Left cardiac atrium (tissue), 4 donors: ENCODE measurements at places on chromosomes 11 and 22. TPM values are rescaled to one million over a fixed set of nuclear protein-coding genes. Genes with fewer than 3 reads are reported as not detected.

Gene DNAJC4
- total RNA-seq: 49.2 TPM

Gene ZNF195
- 10.8 TPM for total RNA-seq

Gene POTEH
- not detected for total RNA-seq

Gene MLC1
- 0.29 TPM for total RNA-seq

Gene DERL3
- 5.8 TPM for total RNA-seq

Gene POLR2F
- 68.1 TPM for total RNA-seq

DNA sequence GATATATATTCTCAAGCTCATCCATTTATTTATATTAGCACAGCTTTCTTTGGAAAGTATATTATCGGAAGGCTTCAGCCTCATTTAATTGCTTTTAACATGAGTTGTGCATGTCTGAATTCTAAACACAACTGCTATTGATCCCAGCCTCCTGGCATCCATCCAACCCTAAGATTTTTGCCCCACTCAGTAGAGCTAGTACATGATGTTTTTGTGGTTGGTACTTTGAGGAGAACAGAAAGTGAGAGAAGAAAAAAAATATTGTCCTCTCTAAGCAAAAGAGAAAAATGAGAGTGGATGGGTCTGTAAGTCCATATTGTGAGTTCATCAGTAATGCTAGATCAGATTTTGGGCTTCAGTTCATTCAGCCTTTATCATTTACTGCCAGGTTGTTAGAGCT, 198.7 kb downstream of the DDX10 start:
- no peak for DNase-seq

DNA sequence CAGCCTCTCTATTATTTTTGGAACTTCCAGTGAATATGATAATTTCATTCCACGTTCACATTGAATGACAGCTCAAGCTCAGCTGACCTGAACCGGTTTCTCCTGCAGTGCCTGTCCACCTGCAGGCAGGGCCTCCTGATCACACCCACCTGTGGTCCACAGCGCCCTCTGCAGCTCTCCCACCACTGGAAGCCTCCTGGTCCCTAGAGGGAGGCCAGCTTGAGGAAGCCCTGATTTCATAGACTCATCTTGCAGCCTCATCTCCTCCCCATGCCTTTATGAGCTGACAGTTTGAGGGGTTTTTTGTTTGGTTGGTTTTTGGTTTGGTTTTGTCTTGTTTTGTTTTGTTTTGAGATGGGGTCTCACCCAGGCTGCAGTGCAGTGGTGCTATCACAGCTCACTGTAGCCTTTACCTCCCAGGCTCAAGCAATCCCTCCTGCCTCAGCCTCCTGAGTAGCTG, 29.9 kb upstream of the MALAT1 start:
- no peak for DNase-seq

DNA sequence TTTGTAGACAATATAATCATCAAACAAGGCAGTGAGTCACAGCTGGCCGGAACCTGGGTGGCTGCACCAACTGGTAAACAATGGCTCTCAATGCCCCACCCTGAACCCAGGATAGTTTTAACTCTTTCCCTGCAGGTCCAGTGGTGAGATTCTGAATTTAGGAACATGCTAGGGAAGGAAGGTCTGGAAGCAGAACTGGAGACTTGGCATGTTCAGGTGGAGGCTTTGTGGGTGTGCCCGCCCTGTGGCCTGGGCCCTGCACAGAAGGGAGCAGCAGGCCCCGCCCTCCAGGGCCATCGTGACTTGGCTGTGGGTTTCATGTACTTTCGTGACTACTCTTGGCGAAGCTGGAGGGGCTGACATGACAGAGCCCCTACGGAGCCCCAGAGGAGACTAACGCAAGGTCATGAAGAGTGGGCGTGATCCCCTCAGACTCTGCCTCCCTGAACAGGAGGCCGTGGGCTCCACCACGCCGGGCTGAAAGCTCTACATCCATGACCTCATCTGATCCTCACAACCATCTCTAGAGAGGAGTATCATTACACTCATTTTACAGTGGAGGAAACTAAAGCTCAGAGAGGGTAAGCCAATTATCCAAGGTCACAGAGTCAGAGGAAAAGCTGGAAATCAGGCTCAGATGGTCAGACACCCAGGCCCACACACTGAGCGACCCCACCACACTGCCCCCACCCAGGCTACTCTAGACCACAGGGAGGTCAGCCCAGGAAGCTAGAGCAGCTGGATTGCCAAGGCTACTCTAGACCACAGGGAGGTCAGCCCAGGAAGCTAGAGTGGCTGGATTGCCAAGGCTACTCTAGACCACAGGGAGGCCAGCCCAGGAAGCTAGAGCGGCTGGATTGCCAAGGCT, 27.3 kb downstream of the MAFF start:
- DNase-seq: peak; percentile 68

GRCh38 chr11:282630-283360, 4.6 kb downstream of the NLRP6 start:
- DNase-seq: no peak

GRCh38 chr11:36094164-36094563, 150.3 kb downstream of the LDLRAD3 start:
- DNase-seq: no peak

GRCh38 chr22:49692499-49693225, 135.0 kb downstream of the BRD1 start:
- no peak for DNase-seq

GRCh38 chr11:45361551-45361950, 75.4 kb upstream of the SYT13 start:
- no peak for DNase-seq

DNA sequence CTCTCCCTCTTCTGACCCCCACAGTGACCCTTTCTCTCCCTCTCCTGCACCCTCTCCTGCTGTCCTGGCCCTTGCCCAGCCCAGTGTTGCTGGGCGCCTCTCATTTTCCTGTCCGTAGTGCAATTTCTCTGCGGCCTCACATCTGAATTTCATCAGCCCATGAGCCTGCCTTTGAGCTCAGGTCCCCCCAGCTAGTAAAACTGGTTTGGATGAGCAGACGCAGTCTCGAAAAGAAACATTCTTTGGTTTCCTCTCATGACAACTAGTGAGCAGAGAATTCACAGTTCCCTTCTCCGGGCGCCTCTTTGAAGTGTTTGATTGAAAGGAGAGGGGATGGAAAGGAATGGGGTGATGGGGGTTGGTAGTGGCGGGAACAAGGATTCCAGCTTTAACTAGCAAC, 126.0 kb upstream of the CADM1 start:
- no peak for DNase-seq

DNA sequence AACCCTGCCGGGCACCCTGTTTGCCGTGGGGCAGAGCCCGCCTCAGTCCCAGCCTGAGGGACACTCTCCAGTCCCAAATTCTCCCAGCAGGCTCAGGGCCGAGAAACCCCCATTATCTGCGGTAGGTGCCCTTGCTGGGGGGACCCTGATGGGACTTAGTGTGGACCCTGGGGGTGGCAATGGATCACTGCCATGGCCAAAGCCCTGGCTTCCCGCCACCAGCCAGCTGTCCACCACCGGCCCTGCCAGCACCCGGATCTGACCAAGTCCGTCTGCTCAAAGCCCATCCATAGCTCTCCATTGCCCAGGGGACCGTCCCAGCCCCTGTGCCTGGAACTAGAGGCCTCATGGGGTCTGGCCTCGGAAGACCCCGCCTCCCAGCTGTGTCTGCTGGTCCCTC, 24.4 kb downstream of the WNT7B start:
- no peak for DNase-seq

- DNase-seq: no peak
Observed at GRCh38 chr22:36871669-36872081, 10.9 kb downstream of the NCF4 start.

GRCh38 chr22:43401661-43402060, 10.2 kb upstream of the MPPED1 start:
- no peak for DNase-seq

DNA sequence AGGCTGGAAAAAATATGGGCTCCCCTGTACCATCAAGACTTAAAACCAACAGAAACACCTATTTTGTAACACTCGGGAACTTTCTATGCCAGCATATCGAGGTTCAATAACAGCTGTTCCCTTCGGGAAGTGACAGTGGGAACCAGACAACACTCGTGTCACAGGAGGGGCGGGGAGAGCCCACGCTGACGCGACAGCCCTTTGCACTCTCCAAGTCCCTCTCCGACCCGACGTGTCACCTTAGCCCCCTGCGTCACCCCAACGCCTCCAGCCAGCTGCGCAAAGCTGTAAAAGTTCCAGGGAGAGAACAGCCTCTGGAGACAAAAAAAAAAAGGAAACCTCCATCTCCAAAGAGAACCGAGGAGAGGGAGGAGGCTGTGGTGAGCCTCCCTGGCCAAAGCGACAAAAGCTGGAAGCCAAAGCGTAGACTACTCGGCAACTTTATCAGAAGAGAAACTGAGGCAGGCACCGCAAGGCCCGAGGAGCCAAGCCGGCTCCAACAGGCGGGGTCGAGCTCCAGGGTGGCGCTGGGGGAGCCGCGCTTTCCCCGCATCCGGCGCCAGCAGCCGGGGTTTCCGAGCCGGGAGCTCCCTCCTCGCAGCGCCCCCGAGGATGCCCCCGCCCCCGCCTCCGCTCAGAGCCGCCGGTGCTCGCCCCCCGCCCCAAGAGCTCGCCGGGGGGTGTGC, 751 bp downstream of the ARFGAP3 start:
- peak; percentile 80 for DNase-seq

GRCh38 chr11:42625757-42626665, 685.8 kb upstream of the API5 start:
- no peak for DNase-seq

DNA sequence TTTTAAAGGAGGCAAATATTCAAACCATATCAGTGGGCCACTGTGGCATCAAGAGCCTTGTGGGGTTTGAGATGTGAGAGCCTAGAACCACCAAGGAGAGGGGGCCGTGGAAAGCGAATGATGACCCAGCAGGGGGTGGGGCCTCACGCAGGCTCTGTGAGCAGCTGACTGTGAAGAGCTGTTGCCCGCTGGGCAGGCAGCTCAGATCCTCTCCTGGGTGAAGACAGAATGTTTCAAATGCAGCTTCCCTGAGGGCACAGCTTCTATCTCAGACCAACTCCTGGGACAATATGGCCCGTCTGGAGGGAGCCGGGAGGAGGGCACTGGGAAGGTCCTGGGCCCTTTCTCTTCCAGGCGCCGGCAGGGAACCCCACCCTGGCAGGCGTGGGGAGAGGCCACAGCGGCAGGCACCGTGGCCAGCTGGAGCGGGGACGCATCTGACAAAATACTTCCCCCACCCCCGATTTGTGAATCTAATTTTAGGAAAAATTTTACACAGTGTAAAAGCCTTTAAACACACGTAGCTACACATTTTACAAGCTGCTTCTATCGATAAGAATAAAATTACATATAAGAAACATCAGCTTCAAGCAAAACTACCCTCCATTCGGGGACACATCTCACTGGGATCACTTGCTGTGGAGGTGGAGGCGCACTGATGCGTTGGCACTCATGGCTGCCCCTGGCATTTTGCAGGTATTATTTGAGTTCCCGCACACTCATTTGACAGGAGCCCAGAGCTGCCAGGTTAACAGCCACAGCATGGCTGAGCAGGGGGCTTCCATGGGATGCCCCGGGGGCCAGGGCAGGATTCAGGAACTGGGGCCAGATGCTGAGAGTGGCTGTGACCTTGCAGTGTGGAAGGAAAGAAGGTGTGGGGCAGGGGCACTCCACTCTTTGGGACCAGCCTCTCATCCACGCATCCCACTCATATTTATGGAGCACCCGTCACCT, 40.3 kb downstream of the PARVG start:
- no peak for DNase-seq

- DNase-seq: no peak
Observed at GRCh38 chr11:32068134-32068870, 22.6 kb upstream of the RCN1 start.

DNA sequence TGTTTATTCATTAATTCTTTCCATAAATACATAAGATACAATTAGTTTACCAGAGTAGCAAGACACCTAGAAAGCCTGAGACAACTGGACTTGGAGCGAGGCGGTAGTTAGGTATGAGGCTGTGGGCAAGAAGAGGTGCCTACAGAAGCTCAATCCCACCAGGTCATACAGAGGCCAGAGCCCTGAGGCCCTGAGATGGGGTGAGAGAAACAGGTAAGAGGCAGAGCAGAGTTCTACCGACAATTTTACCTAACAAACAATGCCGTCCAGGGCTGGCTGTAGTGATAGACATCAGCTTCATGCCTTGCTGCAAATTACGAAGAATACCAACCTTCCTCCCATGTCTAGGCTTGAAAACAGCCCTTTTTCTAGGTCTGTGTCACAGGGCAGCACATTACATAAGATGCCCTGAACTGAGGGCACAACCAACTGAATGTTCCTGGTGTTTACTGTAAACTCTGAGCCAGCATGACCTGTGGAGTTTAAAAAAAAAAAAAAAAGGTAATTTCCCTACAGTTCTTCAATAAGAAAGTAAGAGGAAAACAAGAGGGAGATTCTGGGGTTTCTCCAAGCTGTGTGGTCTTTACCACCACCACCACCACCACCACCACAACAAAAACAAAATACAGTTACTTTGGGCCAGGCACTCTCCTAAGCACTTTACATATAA, 105.8 kb downstream of the GAB2 start:
- no peak for DNase-seq

GRCh38 chr22:26021516-26021915, 147.7 kb upstream of the SEZ6L start:
- no peak for DNase-seq

- no peak for DNase-seq
Observed at GRCh38 chr11:9399466-9399865, 15.0 kb downstream of the IPO7 start.

DNA sequence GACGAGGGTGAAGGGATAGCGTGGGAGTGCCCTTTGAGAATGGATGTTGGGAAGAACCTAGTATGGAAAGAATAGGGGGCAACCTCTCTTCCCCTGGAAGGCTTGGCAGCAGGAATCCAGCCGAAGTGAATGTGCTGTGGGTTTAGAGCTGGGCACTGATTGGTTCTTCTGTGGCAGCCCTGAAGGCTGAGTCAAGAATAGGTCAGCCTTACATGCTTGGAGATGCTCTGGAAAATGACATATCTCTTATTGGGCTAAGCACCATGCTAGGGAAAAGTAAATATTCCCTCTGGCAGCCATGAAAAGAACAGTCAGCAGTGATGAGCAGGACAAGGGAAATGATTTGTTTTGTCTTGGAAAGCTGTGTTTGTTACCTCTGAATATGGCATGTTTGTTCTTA, 149.5 kb downstream of the COMMD9 start:
- DNase-seq: no peak

- peak; percentile 72 for DNase-seq
Observed at GRCh38 chr11:1548221-1549070, 23.6 kb downstream of the DUSP8 start.

DNA sequence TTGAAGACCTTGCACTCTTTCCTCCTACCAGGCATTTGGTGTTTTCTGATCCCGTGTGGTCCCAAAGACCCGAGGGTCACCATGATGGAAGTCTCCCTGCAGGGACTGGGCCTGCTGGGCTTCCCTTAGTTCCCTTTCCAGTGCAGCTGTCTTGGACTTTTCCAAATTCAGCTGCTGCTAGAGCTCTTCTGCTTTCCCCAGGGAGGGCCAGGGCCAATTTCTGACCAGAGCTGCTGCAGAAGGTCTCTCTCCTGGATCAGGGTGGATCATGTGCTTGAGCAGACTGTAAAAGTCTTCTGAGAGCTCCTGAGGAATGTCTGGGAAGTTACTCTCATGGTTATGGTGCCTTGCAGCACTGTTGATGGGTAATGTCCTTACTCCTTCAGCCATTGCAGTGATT, 23.2 kb downstream of the LDLRAD3 start:
- DNase-seq: no peak
